Neuronal stem cell (in vitro differentiated cells): ENCODE measurements at places on chromosomes 3 and 15.

DNA sequence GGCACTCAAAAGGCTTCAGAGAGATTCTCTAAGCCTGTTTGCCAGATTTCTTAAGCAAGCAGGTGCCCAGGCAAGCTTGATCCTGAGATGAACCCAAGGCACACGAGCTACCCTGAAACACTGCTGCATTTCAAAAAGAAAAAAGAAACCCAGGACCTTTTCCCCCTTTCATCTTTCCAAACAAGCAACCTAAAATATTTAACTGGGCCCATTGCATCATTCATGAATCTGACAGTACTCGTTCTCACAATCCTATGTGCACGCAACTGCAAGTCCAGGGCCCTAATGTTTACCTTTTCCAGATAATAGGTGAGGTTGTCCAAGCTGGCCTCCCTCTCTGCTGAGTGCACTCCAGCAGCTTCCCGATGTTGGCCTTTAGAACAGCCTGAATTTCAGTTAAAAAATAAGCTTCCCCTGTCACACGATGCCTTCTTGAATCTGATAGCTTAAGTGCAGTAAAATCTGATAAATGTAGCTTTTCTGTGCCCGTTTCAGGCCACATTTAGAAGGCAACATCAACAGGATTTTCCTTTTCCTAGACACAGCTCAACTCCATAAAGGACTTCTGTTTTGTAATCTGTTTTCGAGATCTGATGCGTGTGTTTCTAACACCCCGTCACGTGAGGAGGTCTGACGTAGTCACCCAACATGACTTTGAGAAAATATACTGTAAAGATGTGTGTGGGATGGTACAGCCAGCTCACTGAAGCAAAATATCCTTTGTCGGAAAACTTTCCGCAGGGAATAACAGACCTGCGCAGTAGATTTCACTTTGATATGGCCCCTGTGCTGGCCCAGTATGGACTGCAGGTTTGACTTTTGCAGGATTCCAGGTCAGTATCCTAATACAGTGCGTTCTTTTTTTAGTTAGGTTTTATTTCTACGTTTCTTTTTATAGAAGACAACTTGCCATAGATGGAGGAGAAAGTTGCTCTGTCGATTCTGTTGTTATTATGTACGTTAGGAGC is 55.1 kb upstream of the RASA2 start:
- DNase-seq = no peak

- no peak for DNase-seq
Measured at GRCh38 chr3:46022909-46023785, 4.1 kb downstream of the XCR1 start.

- DNase-seq = no peak
Measured at GRCh38 chr3:134378818-134379217, 4.6 kb upstream of the AMOTL2 start.

GRCh38 chr3:108512671-108513070 is 2.3 kb upstream of the MYH15 start:
- no peak for DNase-seq

- no peak for DNase-seq
Measured at GRCh38 chr3:9349321-9350117, 13.3 kb upstream of the THUMPD3 start.

DNA sequence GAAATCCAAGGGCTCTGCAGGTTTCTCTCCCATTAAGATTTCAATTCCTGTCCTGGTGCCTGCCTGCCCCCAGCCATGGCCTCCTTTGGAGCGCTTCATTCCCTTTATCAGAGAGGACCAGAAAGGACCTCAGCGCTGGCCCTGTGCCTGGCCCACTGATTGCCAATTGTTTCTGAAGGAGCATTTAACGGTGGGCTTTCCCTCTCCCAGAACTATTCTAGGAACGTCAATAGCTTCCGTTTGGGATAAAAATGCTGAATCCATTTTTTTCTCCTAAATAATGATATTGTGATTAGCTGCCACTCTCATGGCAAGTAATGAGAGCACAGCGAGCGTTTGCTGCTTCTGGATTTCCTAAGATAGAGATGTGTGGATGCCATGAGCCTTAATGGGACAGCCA is 12.2 kb upstream of the SLC6A1 start:
- no peak for DNase-seq

DNA sequence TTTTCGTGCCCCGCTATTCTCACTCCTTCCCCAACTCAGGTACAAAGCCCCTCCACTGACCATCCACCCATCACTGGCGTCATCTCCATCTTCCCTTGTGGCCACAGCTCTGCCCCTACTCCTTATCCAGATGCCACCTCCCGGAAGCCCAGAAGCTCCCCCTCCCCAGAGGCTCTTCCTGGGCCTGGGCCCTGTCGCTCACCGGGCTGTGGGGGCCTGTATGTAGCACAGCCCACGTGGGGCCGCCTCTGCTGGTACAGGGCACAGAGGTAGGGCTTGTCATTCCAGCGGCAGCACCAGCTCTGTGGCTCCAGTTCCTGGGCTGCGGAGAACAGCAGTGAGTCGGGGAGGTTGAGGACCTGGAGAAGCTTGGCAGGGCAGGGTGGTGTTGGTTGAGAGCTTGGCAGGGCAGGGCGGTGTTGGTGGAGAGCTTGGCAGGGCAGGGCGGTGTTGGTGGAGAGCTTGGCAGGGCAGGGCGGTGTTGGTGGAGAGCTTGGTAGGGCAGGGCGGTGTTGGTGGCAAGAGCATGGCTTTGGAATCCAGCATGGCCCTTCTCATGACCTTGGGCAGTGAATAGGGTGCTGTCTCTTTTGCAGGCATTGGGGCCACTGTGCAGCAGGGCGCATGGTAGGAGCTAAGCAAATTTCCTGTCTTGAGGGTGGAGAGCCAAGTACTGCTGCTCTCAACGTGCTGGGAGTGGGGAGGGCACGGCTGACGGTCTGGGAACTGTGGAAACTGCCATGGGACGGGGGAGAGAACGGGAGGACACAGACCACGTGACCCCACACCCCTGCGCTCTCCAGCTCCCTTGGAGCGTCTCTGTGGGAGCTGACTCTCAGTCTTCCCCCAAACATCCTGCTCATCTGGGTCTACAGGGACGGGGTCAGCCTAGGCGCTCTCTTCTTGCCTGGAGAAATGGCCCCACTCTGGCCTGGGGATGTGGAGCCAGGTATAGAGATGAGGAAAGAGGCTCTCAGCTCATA is 43.4 kb downstream of the MUC20 start:
- no peak for DNase-seq

GRCh38 chr3:62805106-62805505 is 70.1 kb downstream of the CADPS start:
- no peak for DNase-seq

GRCh38 chr15:31306426-31307269 is 20.0 kb upstream of the KLF13 start:
- peak; percentile 90 for DNase-seq

- no peak for DNase-seq
Measured at GRCh38 chr3:178439504-178439903, 96.7 kb upstream of the KCNMB2 start.

- DNase-seq = no peak
Measured at GRCh38 chr3:23664459-23664858, 141.3 kb upstream of the UBE2E1 start.

DNA sequence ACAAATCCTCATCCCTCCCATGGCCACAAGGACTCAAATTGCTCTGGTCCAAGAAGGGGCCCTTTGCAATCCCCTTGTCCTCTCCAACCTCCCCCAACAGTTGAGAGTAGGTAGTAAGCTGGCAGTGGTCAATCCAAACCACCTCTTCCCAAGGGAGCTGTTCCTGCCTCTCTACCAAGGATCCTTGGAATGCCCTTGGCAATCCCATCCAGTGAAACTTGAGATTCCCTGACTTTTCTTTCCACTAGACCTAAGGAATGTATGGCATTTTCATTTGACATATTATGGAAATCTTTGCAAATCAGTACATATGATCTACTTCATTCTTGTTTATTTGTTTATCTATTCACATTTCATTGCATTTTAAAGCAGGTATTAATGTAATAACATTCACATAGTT is 4.8 kb upstream of the RBP2 start:
- no peak for DNase-seq

- DNase-seq = no peak
Measured at GRCh38 chr3:43549626-43550290, 72.1 kb downstream of the ANO10 start.

DNA sequence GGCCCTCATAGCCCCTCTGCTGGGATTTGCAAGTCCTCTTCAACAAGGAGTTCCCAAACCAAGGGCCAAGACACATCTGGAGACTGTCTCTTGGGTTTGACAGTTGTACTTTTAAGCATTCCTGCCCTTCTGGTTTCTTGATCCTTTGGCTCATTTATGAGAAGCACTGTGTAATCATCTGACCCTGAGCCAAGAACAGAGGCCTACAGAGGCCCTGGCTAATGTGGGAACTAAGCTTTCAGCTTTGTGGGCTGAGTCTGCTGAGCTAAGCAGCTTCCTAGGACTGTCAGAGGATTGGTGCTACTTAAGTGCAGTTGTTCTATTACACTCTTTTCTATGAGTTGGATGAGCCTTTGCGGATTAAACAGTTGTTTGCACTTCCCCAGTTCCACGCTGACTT is 178.3 kb downstream of the KBTBD8 start:
- no peak for DNase-seq

- no peak for DNase-seq
Measured at GRCh38 chr3:144259267-144259666, 287.6 kb downstream of the DIPK2A start.

DNA sequence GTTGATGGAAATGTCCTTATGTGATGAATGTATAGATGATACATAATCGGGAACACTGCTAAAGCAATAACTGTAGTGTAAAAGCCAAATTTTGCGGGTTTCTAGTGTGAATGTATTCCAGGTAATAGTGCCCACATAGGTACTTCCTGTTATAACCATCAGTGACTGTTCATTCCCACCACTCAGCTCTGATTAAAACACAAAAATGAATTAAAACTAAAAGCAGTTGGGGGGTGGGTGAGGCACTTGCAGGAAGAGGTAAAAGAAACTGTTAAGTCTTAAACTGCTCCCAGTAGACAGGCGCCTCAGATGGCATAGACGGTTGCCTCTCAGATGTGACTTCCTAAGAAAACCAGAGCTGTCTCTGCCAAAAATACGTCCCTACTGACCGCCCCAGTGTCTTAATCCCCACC is 893 bp upstream of the MTHFS start:
- DNase-seq = no peak

- no peak for DNase-seq
Measured at GRCh38 chr3:195918176-195918575, 9.8 kb upstream of the TNK2 start.

DNA sequence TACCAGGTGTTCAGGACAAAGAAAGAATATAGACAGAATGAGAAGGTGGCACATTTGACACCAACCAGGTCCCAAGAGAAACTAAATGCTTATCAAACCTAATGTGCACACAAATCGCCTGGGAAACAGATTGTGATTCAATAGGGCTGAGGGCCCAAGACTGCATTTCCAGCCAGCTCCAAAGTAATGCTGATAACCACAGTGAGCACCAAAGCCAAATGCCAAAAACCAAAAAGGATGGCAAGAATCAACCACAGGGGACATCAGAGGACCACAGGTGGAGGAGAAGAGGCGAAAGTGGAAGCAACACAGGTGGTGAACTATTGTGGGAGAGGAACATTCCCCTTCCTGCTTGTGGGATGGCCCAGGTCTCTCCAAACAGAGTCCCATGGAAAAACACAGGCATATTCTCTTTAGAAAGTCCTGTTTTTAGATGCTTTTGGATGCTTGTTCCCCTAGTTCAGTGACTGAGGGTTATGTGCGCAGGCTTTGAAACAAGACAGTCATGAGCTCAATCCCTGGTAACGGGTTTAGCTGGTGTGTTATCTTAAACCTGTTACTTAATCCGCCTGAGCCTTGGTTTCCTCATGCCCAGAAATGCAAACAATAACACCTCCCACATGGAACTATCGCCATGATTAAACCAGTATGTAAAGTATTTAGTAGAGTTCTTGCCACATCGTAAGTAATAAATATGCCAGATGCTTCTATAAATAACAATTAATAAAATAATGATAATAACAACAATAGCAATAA is 241.7 kb downstream of the ATP8B4 start:
- no peak for DNase-seq

- DNase-seq = no peak
Measured at GRCh38 chr15:85711580-85712192, 83.0 kb downstream of the KLHL25 start.

DNA sequence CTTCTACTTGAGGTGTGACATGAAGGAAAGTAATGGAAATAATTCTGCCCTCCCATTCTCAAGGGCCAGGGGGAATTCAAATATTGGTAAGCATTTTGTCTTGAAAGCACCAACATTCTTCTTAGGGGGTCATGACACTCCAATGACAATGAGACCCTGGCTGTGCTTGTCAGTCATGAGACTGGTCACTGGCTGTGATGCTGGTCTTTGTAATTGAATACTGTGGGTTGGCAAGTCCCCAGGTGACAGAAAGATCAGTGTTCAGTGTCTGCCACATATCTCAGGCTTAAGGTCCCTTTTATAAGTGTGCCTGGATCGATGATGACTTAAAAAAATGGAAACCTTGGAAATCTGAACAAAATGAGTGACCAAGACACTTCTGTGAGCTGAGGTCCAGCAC is 151.4 kb downstream of the SNRPN start:
- no peak for DNase-seq

GRCh38 chr3:133295199-133295901 is 104.5 kb upstream of the BFSP2 start:
- no peak for DNase-seq

DNA sequence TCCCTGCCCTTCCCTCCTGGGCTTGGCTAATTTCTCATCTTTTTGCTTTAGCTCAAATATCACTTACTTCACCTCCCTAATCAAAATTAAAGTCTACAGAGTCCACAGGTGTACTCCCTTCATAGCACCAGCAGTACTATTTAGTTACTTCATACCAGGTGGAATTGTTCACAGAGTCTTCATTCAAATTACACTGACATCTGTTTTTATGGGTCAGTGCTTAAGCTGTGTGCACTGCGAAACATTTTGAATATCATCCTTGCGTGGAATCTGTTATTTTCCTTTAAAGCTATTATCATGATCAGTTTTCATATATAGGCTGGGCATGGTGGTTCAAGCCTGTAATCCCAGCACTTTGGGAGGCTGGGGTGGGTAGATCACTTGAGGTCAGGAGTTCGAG is 2.7 kb upstream of the SERF2 start:
- DNase-seq = no peak

- no peak for DNase-seq
Measured at GRCh38 chr3:143252931-143253330, 133.4 kb downstream of the CHST2 start.

GRCh38 chr15:65530318-65531111 is at the start of gene HACD3:
Gene HACD3, plus strand, starts transcription at chr15:65530463. Its CDS starts 169 bp downstream, at chr15:65530632.
- DNase-seq = peak; percentile 89

GRCh38 chr3:17967111-17967510 is 224.7 kb upstream of the TBC1D5 start:
- no peak for DNase-seq
